ENCODE measurements at places on chromosomes 11 and 22. TPM values are rescaled to one million over a fixed set of nuclear protein-coding genes. Genes with fewer than 3 reads are reported as not detected.

- no peaks in the 10 kb centered on the region for H3K36me3 ChIP-seq
- H3K4me3 ChIP-seq: no peak overlapping the region
- peaks cover 27% of the 10 kb centered on the region for H3K4me1 ChIP-seq
- H3K27ac ChIP-seq: peak overlapping the region; percentile 91
Measured at GRCh38 chr11:119377961-119378667, 3.4 kb downstream of the USP2 start.

Gene OR8K3
- polyA plus RNA-seq: not detected

- DNase-seq: no peak
- H3K4me1 ChIP-seq: no peaks in the 10 kb centered on the region
- H3K27ac ChIP-seq: no peak overlapping the region
- no peak overlapping the region for H3K4me3 ChIP-seq
- no peaks in the 10 kb centered on the region for H3K27me3 ChIP-seq
Measured at GRCh38 chr11:134170177-134170918, 53.4 kb downstream of the NCAPD3 start.

Gene ENTHD1
- not detected for polyA plus RNA-seq

- H3K4me1 ChIP-seq: peaks cover 4% of the 10 kb centered on the region
- no peaks in the 10 kb centered on the region for H3K27me3 ChIP-seq
- no peak overlapping the region for H3K4me3 ChIP-seq
- no peak for DNase-seq
- H3K27ac ChIP-seq: peak overlapping the region; percentile 45
Measured at GRCh38 chr11:122205036-122205435, 89.0 kb upstream of the BLID start.

Gene ADAMTS15
- 3.7 TPM for polyA plus RNA-seq

DNA sequence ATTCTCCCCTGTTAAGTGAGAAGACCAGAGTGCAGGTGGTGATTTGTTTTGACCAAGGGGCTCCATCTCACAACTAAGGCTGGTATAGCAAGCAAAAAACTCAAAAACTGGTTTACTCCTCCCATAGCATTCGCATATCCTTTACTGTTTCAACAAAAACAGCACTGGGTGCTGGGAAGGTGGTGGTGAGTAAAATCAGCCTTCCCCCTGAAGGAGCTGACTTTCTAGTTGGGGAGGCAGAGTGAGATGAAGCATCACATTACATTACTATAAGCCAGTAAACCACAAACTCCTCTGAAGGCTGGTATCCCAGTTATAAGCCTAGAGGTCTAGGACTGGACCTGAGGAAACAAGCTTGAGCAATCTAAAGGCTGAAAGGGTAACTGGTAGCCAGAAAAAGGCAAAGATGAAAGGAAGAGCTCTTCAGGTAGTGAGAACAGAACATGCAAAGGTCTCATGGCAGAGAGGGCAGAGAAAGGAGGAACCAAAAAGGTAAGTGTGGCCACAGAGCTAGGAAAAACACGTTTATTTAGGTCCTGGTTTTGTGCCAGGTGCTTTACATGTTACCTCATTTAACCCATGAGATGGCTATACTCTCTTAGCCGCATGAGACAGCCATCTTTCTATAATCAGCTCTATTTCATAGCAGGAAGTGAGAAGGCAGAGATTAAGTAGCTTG, 22.3 kb downstream of the TMEM123 start:
- no peak overlapping the region for H3K4me3 ChIP-seq
- H3K4me1 ChIP-seq: no peaks in the 10 kb centered on the region
- H3K27me3 ChIP-seq: no peaks in the 10 kb centered on the region
- H3K27ac ChIP-seq: no peak overlapping the region
- H3K36me3 ChIP-seq: no peaks in the 10 kb centered on the region

- H3K27me3 ChIP-seq: no peaks in the 10 kb centered on the region
- no peaks in the 10 kb centered on the region for H3K36me3 ChIP-seq
- H3K4me1 ChIP-seq: peaks cover 15% of the 10 kb centered on the region
- no peak overlapping the region for H3K27ac ChIP-seq
Measured at GRCh38 chr22:24411256-24412004, 16.0 kb upstream of the ADORA2A start.

GRCh38 chr11:70778883-70779282, 380.6 kb downstream of the CTTN start:
- H3K27me3 ChIP-seq: no peaks in the 10 kb centered on the region
- no peaks in the 10 kb centered on the region for H3K36me3 ChIP-seq
- no peak overlapping the region for H3K4me3 ChIP-seq
- no peaks in the 10 kb centered on the region for H3K4me1 ChIP-seq
- DNase-seq: no peak
- no peak overlapping the region for H3K27ac ChIP-seq

Gene LARGE1
- 12.6 TPM for polyA plus RNA-seq

Gene TEX54
- polyA plus RNA-seq: 0.27 TPM

- H3K27me3 ChIP-seq: no peaks in the 10 kb centered on the region
- peaks cover 11% of the 10 kb centered on the region for H3K4me1 ChIP-seq
- H3K4me3 ChIP-seq: no peak overlapping the region
- no peak overlapping the region for H3K27ac ChIP-seq
- H3K36me3 ChIP-seq: no peaks in the 10 kb centered on the region
Measured at GRCh38 chr11:64887757-64888405, 9.5 kb upstream of the EHD1 start.

GRCh38 chr11:119479685-119480275, 56.8 kb upstream of the THY1 start:
- no peak overlapping the region for H3K27ac ChIP-seq
- peaks cover 5% of the 10 kb centered on the region for H3K4me1 ChIP-seq
- H3K4me3 ChIP-seq: no peak overlapping the region
- peak; percentile 33 for DNase-seq
- H3K36me3 ChIP-seq: no peaks in the 10 kb centered on the region
- no peaks in the 10 kb centered on the region for H3K27me3 ChIP-seq

Gene LDHAL6A
- polyA plus RNA-seq: not detected

DNA sequence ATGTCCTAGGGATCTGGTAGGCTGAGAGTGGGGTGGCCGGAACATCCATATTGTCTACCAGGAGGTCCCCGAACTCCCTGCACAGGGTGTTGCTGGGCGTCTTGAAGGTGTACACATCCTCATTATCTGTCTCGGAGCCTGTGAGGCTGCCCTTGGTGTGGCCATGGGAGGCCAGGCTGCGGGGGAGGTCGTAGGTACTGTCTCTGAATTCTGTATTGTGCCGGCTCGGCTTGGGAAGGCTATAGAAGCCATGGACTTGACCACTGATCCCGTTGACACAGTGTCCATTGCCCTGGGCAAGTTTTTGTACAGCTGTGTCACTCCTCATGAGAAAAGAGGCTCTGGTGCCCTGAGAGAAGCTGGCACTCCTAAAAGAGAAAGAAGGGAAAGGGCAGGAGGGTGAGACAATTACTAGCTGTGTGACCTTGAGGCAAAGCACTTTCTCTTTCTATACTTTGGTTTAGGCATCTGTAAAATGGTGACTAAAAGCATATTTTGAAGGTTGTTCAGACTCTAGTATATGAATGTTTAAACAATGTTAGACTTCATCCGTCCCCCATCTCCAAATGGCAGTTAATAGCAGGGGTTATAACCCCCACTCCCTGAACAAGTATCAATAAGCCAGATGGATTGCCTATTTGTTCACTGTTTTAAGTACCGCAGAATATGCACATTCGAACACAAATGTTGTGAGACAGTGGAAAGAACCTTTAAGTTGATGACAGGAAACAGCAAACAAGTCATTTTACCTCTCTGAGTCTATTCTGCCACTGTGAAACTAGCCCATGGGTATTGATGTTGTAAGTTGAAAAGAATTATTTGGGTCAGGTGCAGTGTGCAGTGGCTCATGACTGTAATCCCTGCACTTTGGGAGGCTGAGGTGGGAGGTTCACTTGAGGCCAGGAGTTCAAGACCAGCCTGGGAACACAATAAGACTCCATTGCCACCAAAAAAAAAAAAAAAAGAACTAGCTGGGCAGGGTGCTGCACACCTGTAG, 38.3 kb downstream of the USP35 start:
- H3K4me3 ChIP-seq: no peak overlapping the region
- no peak for DNase-seq
- H3K27me3 ChIP-seq: no peaks in the 10 kb centered on the region
- no peak overlapping the region for H3K27ac ChIP-seq
- peaks cover 6% of the 10 kb centered on the region for H3K4me1 ChIP-seq

Gene XKR3
- 0.16 TPM for polyA plus RNA-seq

GRCh38 chr22:17580441-17581031, 17.2 kb downstream of the SLC25A18 start:
- H3K4me3 ChIP-seq: no peak overlapping the region
- DNase-seq: no peak
- no peak overlapping the region for H3K27ac ChIP-seq
- H3K36me3 ChIP-seq: no peaks in the 10 kb centered on the region

GRCh38 chr11:2390725-2391151, 9.8 kb upstream of the TSSC4 start:
- no peak overlapping the region for H3K4me3 ChIP-seq
- peaks cover 49% of the 10 kb centered on the region for H3K36me3 ChIP-seq
- H3K27me3 ChIP-seq: no peaks in the 10 kb centered on the region
- peaks cover 49% of the 10 kb centered on the region for H3K4me1 ChIP-seq

- no peak for DNase-seq
- no peaks in the 10 kb centered on the region for H3K27me3 ChIP-seq
- H3K27ac ChIP-seq: no peak overlapping the region
- no peak overlapping the region for H3K4me3 ChIP-seq
- H3K36me3 ChIP-seq: no peaks in the 10 kb centered on the region
Measured at GRCh38 chr11:15871904-15872626, 484.3 kb downstream of the SOX6 start.

- H3K4me1 ChIP-seq: peaks cover 17% of the 10 kb centered on the region
- H3K4me3 ChIP-seq: no peak overlapping the region
- no peak overlapping the region for H3K27ac ChIP-seq
- peaks cover 4% of the 10 kb centered on the region for H3K27me3 ChIP-seq
- no peaks in the 10 kb centered on the region for H3K36me3 ChIP-seq
Measured at GRCh38 chr11:119316016-119316728, 758 bp downstream of the MCAM start.

- no peaks in the 10 kb centered on the region for H3K36me3 ChIP-seq
- DNase-seq: no peak
- H3K4me1 ChIP-seq: no peaks in the 10 kb centered on the region
- no peaks in the 10 kb centered on the region for H3K27me3 ChIP-seq
Measured at GRCh38 chr11:70805971-70806370, 407.6 kb downstream of the CTTN start.

Gene LRRC74B
- not detected for polyA plus RNA-seq

- no peaks in the 10 kb centered on the region for H3K36me3 ChIP-seq
- no peaks in the 10 kb centered on the region for H3K27me3 ChIP-seq
- no peaks in the 10 kb centered on the region for H3K4me1 ChIP-seq
- DNase-seq: no peak
- H3K27ac ChIP-seq: no peak overlapping the region
- H3K4me3 ChIP-seq: no peak overlapping the region
Measured at GRCh38 chr11:78643676-78644056, 69.0 kb upstream of the NARS2 start.

Gene HEPHL1
- polyA plus RNA-seq: not detected

DNA sequence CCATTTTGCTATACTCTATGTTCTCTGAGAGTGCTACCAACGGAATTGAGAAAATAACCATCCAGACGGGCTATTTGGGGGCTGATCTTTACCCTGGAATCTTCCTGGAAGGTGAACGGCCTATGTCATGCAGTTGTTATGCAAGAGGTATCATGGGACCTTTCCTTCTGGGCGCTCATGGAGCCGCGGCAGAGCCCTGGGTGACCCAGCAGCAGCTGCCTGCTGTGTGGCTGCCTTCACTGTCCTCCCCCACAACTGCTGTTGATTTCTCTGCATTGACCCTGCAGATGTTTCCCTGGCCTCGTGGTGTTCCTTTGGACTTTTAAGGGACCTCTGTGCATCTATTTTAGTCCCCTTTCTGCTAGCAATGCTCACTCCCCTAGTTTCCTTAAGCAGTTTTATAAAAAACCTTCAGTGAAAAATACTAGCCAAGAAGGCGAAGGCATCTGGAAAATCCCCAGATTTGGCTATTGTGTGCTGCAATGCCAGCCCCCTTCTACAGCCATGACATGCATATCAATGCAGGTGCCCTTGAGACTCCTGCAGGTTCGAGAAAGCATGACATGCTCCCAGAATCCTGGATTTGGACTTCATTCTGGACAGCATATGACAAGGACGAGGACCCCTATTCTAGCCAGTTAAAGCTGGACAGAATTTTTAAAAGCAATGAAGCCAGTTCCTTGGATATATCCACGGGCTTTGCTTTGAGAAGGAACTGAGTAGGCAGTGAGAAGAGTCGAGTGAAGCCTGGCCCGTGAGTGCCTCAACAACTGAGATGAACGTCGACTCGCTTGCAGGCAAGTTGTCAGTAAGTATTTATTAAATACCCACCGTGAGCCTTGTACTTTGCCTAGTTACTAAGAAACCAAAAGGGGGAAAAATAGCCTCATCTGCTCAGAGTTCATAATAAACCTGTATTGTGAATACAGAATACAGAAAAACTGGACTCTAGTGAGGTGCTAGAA, at the start of gene SLC25A18:
Gene SLC25A18 (plus strand): TSS at position 593 of the 965 bp plus-strand sequence. CDS start 16,447 bp downstream, outside the sequence.
- no peaks in the 10 kb centered on the region for H3K4me1 ChIP-seq
- no peak within 1 kb of the TSS for H3K4me3 ChIP-seq
- no peak within 1 kb of the TSS for H3K27ac ChIP-seq
- peak; percentile 78 for DNase-seq

Gene PCNX3
- polyA plus RNA-seq: 19.2 TPM

DNA sequence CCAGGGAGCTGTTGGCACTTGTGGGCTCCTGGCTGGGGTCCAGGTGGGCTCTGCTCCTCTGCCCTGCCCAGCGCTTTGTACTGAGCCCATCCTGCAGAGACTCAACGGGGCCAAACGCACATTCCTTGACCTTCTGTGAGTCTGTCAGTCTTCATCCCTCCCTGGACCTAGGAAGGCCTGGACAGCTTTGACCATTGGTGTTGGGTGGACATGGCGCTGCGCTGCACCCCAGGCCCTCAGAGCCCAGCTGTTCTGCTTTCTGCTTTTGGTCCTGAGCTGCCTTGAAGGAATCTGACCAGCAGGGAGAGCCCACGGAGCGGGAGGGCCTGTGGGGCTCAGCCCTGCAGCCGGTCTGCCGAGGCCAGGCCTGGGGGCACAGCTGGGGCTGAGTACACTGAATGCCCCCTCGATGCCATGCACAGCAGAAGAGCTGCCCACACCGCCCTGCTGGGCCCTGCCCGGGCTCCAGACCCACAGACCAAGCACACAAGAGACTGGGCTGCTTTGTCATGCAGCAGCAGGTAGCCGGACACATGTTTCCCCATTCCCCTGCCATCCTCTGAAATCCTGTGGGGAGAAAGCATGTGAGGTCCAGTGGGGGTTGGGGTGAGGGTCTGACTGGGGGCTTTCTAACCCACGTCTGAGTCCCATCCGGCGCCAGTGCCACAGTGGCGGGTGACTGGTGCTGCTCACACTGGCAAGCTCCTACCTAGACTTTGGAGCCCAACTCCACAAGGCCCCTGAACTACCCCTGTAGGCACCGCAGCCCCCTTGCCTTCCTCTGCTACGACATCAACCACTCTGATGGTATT, 24.1 kb upstream of the CCDC188 start:
- no peak for DNase-seq
- no peaks in the 10 kb centered on the region for H3K27me3 ChIP-seq

DNA sequence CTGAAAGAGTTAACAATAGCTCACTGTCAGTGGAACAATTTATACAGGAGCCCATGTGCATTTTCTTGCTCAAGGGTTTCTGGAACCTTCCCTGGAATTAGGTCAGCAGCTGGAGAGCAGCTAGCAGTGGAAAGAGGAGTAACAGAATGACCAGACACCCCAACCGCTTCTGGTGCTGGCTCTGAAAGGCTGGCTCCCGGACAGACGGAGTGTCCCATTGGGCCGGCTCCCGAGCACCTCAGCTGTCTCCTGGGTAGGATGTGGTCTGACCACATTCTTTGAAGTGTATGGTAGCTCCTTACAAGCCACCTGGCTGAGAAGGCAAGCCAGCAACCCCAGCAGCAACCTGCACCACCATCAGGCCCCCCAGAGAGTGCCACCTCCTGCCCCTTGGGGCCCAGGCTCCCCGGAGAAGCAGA, 44.7 kb downstream of the ABTB2 start:
- H3K27me3 ChIP-seq: no peaks in the 10 kb centered on the region
- no peak overlapping the region for H3K4me3 ChIP-seq
- no peak overlapping the region for H3K27ac ChIP-seq
- H3K36me3 ChIP-seq: no peaks in the 10 kb centered on the region
- no peak for DNase-seq
- H3K4me1 ChIP-seq: peaks cover 5% of the 10 kb centered on the region
